ENCODE measurements at places on chromosomes 16 and 17.

- no peak for DNase-seq
Measured at GRCh38 chr17:44970136-44970741, 2.1 kb upstream of the C1QL1 start.

GRCh38 chr17:33375783-33376182 is 82.7 kb upstream of the ASIC2 start:
- no peak for DNase-seq

GRCh38 chr17:28404007-28404406 is 2.0 kb downstream of the SLC46A1 start:
- DNase-seq, result no peak

GRCh38 chr16:66562409-66562808 is 3.8 kb upstream of the CMTM1 start:
- no peak for DNase-seq

- DNase-seq, result no peak
Measured at GRCh38 chr16:80208015-80208414, 332.8 kb upstream of the DYNLRB2 start.

- no peak for DNase-seq
Measured at GRCh38 chr17:40307001-40307730, 1.8 kb upstream of the RARA start.

DNA sequence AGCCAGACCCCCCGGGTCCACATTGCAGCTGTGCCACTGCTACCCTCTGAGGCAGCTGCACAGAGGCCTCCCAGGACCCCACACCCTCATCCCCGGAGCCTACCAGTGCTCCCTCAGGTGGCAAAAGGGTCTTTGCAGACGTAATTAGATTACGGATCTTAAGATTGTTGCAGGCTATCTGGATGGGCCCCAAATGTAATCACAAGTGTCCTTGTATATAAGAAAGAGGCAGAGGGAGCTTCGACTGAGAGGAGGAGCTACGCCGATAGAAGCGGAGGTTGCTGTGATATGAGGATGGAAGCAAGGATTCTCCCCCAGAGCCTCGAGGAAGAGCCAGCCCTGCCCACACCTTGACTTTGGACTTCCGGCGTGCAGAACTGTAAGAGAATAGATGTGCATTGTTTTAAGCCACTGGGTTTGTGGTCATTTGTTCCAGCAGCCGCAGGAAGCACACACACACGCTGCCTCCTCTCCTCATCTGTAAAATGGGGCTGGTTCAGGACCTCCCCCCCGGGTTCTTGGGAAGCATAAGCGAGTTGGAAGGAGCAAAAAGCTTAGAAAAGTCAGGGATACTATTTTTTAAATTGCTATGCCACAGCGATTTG is 10.5 kb upstream of the RAI1 start:
- no peak for DNase-seq

- DNase-seq, result no peak
Measured at GRCh38 chr17:76716839-76717215, 6.1 kb upstream of the MXRA7 start.

DNA sequence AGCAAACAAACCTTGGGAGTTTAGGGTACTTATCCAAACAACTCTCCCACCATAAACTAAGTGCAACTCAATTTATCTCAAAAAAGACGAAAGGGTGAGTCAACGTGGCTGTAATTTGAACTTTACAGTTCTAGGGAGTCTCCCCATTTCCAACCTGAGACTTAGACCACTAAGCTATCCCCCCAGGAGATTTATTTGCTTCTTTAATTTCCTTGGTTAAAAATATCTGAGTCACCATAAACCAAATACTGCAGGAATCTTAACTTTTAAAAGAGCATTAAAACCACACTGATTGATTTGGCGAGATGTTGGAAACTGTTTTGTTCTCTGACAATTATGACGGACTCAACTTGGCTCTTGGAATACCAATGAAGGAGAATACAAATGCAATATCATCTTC is 299.3 kb upstream of the SOX9 start:
- DNase-seq, result no peak

GRCh38 chr17:49676276-49676868 is 1.5 kb downstream of the SPOP start:
- DNase-seq, result no peak

- DNase-seq, result no peak
Measured at GRCh38 chr17:1331708-1332107, 52.2 kb downstream of the TRARG1 start.

GRCh38 chr16:52271088-52271750 is 275.7 kb downstream of the TOX3 start:
- no peak for DNase-seq

- peak; percentile 74 for DNase-seq
Measured at GRCh38 chr16:2919511-2920255, 8.0 kb downstream of the FLYWCH1 start.

GRCh38 chr17:9343516-9343915 is 232.1 kb downstream of the STX8 start:
- DNase-seq, result no peak

DNA sequence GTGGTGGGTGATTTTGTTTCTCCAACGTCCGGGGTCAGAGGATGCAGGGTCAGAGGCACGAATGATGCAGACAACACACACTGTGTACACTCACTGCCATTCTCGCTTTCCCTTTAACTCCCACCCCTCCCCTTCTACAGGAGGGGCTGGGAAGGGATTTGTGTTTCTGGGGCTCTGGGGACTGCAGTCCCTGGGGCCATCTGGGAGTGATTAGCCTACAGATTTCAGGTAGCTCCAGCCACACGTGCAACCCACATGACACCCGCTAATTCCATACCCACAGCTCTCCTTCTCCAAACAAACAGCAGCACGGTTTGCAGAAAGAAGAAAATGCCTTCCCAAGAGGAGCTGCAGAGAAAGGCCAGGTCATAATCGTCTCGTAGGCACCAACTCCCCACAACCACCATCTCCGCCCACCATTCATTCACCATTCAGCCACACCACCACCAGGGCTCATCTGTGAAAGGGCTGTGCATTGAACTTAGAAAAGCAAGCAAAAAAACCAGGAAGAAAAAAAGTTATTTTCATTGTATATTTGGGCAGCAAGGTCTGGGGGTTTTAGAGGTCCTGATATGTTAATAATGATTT is 9.4 kb upstream of the SOX9 start:
- no peak for DNase-seq

DNA sequence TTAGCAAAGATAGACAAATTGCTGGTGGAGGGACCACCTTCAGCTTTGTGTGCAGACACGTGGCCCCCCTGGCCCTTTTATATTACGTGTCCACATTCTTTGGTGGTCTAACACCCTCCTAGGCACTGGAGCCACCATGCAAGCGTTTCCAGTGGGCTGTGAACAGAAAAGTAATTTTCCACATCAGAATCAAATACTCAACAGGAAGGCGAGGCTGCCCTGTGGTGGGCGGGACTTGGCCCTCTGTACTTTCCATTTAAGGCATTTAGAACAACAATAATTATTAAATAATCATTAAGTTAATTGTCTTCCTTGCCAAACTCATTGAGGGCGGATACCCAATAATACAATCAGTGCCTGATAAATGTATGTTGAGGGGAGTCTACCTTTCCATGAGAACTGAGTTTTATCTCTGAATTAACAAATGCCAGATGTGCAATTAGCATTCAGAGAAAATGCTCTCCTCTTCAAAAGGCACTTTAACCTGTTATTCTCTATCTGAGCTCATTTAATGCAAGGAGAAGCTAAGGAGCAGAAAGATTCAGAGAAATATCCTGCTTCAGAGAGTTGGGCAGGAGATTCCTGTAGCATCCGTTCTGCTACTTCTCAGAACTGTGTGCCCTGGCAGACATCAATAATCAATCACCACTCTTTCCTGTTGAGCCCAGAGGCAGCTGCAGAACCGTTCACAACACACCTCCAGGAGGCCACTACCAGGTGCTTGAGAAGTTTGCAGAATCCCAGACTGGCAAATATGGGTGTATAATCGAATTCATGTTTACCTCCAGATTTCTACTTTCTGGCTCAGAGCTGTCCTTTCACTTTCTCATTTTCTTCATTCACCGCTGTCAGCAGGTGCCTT is 109.4 kb downstream of the CMIP start:
- no peak for DNase-seq

GRCh38 chr16:22948603-22949368 is 134.8 kb downstream of the HS3ST2 start:
- DNase-seq, result peak; percentile 55

DNA sequence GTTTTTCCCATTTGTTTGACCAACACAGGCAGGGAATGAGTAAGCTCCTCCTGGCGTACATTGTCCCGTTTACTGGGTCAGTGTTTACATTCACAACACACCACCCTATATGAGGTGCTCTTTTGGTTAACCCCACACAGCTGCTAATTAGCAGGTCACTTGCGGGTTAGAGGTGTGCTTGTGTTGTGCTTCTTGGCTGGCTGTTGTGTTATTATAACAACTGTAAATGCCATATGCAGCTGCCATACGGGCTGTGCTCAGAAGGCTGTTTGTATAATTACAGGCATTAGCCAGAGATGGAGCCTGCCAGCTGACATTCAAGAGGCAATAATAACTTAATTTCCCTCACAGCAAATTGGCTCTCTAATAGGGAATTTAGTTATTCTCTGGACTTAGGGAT is 205.1 kb upstream of the ELAC2 start:
- DNase-seq, result no peak

DNA sequence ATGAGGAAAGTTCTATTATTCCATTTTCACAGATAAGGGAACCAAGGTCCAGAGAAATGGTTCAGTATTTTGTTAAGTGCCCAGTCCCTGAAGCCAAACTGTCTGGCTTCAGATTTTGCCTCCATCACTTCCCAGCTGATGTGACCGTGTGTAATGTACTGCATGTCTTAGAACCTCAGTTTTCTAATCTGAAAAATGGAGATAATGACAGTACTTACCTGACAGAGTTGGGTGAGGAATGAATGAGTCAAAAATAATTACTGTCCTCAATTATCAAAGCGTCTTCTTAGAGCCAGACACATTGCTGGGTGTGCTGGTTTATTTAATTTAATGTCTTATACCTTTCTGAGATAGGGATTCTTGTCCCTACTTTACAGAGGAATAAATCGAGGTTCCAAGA is 6.7 kb downstream of the ZNF668 start:
- no peak for DNase-seq

- peak; percentile 40 for DNase-seq
Measured at GRCh38 chr17:47205419-47205963, 3.7 kb upstream of the MYL4 start.

DNA sequence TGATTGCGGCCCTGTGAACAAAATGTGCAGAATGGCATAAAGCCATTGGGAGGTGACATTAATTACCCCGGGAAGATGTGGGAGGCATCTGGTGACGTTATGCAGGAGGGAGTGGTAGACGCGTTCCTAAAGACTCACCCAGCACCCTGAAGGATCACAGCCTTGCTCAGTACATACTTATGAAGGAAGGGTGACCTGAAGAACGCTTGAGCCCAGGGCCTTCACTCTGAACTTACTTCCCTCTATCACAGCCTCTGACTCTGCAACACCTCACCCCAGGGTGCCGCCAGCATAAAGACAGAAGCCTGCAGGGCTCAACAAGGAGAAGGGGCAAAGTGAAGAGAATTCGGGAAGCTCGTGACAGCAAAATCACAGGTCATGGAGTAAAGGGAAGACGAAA is 9.4 kb downstream of the MFSD6L start:
- DNase-seq, result no peak
